ENCODE measurements at places on chromosomes 7 and 10.

GRCh38 chr7:143042159-143042789, 9.9 kb upstream of the OR6V1 start:
- DNase-seq: peak; percentile 71

GRCh38 chr10:80701706-80702105, 164.0 kb downstream of the SH2D4B start:
- DNase-seq: no peak

- no peak for DNase-seq
Observed at GRCh38 chr10:89670926-89671325, 25.9 kb upstream of the PANK1 start.

DNA sequence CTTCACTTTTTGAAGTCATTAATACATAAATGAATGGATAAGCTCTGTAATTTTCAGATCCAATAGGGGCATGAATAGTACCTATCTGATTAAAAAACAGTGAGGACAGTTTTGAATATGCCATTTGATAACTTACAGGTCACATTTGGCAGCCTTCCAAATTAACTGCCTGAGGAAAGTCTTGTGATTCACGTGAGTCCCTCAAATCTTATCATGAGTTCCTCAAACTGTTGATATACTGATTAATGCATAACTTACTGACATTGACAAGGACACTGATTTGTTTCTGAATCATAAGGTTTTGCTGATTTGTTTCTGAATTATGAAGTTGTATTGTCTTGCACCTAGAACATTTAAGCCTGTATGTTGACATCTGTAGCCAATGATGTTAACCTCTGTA, 55.1 kb downstream of the ANKMY2 start:
- DNase-seq: no peak

GRCh38 chr10:27715505-27715904, 30.1 kb downstream of the MKX start:
- no peak for DNase-seq

DNA sequence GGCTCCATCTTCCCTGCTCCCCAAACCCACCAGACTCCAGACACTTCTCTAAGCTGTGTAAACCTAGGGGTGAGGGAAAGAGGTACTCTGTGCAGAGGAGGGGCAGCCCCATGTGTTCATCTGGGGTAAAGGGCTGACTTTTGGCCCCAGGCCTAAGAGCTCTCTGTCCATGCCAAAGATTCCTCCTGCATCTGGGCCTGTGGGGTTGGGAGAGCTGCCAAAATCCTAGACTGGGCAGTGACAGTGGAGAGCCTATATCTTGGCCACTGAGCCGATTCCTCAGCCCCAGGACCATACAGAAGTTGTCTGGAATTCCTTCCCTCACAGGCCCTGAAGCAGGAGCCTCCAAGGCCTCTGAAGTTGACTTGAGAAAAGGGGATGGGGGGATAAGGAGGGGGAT, 25.3 kb upstream of the LEP start:
- DNase-seq: no peak

GRCh38 chr7:138538518-138538917, 78.5 kb downstream of the TRIM24 start:
- peak; percentile 59 for DNase-seq

DNA sequence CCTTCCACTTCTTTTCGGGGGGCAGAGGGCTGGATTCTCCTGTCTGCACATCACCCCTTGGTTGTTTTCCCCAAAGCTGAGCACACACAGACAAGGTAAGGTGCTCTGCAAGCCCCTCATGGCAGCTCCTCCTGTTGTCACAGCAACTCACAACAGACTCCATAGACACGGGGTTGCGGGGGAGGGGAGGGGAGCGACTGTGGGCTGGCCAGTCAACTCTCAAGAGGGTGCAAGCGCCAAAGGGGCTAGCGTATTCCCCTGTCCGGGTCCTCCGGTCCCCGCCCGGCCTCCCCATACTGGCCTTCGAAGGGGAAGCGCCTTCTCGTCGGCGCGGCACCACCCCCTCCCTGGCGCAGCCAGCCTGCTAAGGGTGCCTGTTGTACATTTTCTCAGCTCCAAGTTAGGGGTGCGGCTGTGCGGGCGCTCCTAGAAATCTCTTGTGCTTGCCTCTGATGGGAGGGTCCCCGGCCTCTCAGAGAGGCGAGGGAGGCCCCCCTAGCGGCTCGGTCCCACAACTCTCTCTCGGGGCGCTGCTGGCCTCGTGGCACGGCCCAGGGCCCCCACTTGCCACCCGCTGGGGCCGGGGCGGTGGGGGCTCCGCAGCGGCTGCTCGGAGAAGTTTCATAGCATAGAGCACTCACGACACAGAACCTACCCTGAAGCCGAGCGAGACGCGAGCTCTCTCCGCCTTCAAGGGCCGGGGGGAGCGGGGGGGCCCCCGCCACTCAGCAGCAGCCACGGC, 498 bp downstream of the RHOBTB1 start:
- DNase-seq: peak; percentile 72

GRCh38 chr7:78140109-78140508, 341.5 kb downstream of the PHTF2 start:
- DNase-seq: no peak

- no peak for DNase-seq
Observed at GRCh38 chr7:74464931-74465886, 11.5 kb downstream of the GTF2IRD1 start.

Data from pons (tissue), 1 donor.